ENCODE measurements at places on chromosomes 1 and 21. TPM values are rescaled to one million over a fixed set of nuclear protein-coding genes. Genes with fewer than 3 reads are reported as not detected.

DNA sequence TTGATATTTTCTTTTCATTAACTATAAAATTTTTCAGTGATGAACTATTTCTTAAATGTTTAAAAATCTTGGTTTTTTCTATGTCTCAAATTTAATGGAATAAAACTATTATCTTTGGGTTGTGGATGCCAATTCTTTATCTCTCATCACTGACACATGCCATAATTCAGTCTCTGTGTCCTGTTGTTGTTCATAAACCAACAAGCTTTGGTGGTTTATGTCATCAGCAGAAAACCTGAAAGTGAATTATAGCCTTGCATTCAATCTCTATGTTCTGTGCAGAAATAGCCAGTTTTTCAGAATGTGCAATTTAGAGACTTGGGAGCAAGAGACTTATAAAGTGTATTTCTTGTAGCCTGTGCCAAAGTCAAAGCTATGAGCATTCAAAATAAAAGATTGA is 462.6 kb upstream of the ADGRL4 start:
- H3K27me3 ChIP-seq = no peaks in the 10 kb centered on the region
- no peak overlapping the region for H3K4me3 ChIP-seq
- H3K4me1 ChIP-seq = no peaks in the 10 kb centered on the region
- no peak for DNase-seq
- no peaks in the 10 kb centered on the region for H3K36me3 ChIP-seq
- H3K27ac ChIP-seq = no peak overlapping the region

Gene UBASH3A
- 0.75 TPM for total RNA-seq

Gene REG4
- not detected for total RNA-seq

Gene BARHL2
- total RNA-seq = not detected

GRCh38 chr1:17108360-17108759 is 10.9 kb downstream of the PADI2 start:
- no peaks in the 10 kb centered on the region for H3K4me1 ChIP-seq
- H3K4me3 ChIP-seq = no peak overlapping the region
- DNase-seq = no peak
- H3K27me3 ChIP-seq = no peaks in the 10 kb centered on the region

- no peaks in the 10 kb centered on the region for H3K27me3 ChIP-seq
- H3K36me3 ChIP-seq = no peaks in the 10 kb centered on the region
- no peak overlapping the region for H3K4me3 ChIP-seq
Measured at GRCh38 chr1:94677714-94678113, 136.2 kb upstream of the F3 start.

GRCh38 chr1:229237320-229237719 is 33.6 kb upstream of the RAB4A start:
- H3K27me3 ChIP-seq = no peaks in the 10 kb centered on the region
- no peaks in the 10 kb centered on the region for H3K4me1 ChIP-seq
- no peak for DNase-seq

Gene TMPRSS15
- total RNA-seq = not detected

DNA sequence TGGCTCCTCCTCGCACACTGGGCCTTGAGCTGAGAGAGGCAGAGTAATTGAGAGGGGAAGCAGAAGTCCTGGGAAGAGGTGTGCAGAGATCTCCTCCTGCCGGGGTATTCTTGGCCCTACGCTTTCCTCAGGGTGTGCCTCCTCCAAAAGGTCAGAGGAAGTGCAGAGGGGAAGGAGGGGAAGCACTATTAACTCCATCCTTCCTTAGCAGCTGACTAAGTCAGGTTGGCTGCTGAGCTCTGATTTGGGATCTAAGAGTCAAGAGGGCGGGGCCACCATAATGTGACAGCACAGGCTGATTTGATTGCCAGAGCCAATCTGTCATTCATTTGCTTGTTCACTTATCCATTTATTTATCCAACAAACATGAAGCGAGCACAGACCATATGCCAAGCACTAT is 12.3 kb downstream of the ATP2B4 start:
- no peak for DNase-seq
- no peaks in the 10 kb centered on the region for H3K27me3 ChIP-seq
- H3K4me1 ChIP-seq = peaks cover 22% of the 10 kb centered on the region
- H3K36me3 ChIP-seq = no peaks in the 10 kb centered on the region
- no peak overlapping the region for H3K4me3 ChIP-seq

Gene PADI2
- 1.8 TPM for total RNA-seq

- H3K27ac ChIP-seq = no peak overlapping the region
- H3K36me3 ChIP-seq = no peaks in the 10 kb centered on the region
- H3K4me1 ChIP-seq = peaks cover 2% of the 10 kb centered on the region
- no peaks in the 10 kb centered on the region for H3K27me3 ChIP-seq
Measured at GRCh38 chr1:176558561-176558960, 95.6 kb downstream of the PAPPA2 start.

Gene ZBED6
- total RNA-seq = 55.1 TPM

- DNase-seq = no peak
- no peak overlapping the region for H3K27ac ChIP-seq
- no peaks in the 10 kb centered on the region for H3K4me1 ChIP-seq
- no peaks in the 10 kb centered on the region for H3K27me3 ChIP-seq
Measured at GRCh38 chr1:20601129-20601825, 12.4 kb downstream of the CDA start.

DNA sequence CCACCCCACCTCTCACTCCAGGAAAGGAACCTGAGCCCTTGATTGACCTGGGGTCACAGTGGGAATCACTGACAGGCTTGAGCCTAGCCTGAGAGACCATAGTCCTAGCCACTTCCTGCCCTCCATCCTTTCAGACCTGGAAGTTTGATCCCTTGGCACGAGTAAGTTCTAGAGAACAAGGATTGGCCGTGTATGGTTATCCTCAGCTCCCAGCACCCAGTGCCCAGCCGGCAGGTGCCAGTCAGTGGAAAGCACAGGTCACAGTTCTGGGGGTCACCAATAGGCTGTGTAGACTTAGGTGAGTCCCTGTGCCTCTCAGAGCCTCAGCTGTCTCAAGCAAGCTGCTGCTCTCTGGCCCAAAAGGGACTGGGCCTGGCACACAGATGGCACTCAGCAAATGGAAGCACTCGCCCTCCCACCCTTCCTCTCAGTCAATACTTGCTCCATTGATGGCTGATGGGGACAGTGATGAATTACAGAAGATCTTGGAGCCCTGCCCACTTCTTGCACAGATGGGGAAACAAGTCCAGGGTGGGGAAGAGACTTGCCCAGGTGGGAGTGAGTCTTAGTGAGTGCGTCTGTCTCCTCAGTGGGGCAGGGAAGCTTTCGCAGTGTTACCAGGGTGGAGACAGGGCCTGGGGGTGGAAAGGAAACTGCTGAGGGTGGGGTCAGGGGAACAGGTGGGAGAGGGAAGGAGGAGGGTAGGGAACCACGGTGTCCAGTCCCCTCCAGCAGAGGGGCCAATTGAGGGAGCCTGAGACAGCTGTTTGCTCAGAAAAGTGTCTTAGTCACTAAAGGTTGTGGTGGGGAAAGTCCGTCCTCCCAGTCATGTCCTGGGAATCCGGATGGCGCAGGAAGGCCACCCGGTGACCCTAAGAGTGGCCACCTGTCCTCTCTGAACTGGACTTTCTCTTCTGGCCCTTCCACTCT is 2.6 kb upstream of the KCNQ4 start:
- no peak overlapping the region for H3K27ac ChIP-seq
- H3K4me3 ChIP-seq = no peak overlapping the region
- no peaks in the 10 kb centered on the region for H3K27me3 ChIP-seq
- H3K4me1 ChIP-seq = peaks cover 1% of the 10 kb centered on the region
- H3K36me3 ChIP-seq = no peaks in the 10 kb centered on the region

DNA sequence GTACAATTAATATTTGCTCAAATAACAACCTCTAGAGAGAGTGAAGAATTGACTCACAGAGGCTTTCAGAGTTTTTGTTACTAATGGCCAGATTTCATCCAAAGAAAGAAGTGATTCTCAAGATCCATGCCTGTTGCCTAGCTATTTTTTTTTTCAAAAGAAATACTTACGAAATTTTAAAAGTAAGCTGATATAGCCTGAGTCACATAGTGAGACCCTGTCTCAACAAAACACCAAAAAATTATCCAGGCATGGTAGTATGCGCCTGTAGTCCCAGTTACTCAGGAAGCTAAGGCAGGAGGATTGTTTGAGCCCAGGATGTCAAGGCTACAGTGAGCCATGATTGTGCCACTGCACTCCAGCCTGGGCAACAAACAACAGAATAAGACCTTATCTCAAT is 14.6 kb downstream of the PALMD start:
- no peak overlapping the region for H3K4me3 ChIP-seq
- H3K36me3 ChIP-seq = no peaks in the 10 kb centered on the region
- DNase-seq = no peak
- H3K4me1 ChIP-seq = no peaks in the 10 kb centered on the region
- no peak overlapping the region for H3K27ac ChIP-seq

Gene C4BPA
- total RNA-seq = 0.33 TPM

DNA sequence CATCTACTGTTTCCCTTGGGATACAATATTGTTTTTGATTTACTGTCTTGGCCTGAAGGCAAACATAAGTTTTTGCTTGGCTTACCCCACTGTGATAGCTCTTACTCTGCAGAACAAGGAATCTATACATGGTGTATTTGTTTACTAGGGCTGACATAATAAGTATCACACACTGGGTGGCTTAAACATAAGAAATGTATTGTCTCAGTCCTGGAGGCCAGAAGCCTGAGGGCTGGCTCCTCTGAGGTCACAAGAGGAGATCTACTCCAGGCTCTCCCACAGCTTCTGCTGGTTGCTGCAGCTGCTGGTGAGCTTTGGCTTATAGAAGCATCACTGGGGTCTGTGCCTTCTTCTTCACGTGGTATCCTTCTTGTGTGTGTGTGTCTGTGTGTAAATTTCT is 30.7 kb upstream of the IGSF5 start:
- no peak overlapping the region for H3K27ac ChIP-seq
- no peak for DNase-seq
- H3K27me3 ChIP-seq = no peaks in the 10 kb centered on the region
- H3K4me1 ChIP-seq = no peaks in the 10 kb centered on the region

Gene CENPF
- total RNA-seq = 0.97 TPM

Gene CCDC185
- total RNA-seq = not detected

Gene CLCNKB
- 0.39 TPM for total RNA-seq

- H3K27me3 ChIP-seq = no peaks in the 10 kb centered on the region
- H3K4me3 ChIP-seq = no peak overlapping the region
- H3K36me3 ChIP-seq = no peaks in the 10 kb centered on the region
- DNase-seq = peak; percentile 63
Measured at GRCh38 chr1:234911787-234912186, 216.8 kb downstream of the TOMM20 start.

Gene RPE65
- not detected for total RNA-seq

- no peaks in the 10 kb centered on the region for H3K4me1 ChIP-seq
- no peak for DNase-seq
- no peak overlapping the region for H3K27ac ChIP-seq
- H3K36me3 ChIP-seq = no peaks in the 10 kb centered on the region
- no peaks in the 10 kb centered on the region for H3K27me3 ChIP-seq
Measured at GRCh38 chr21:43292866-43293142, 124.0 kb downstream of the CRYAA start.

Gene SELL
- total RNA-seq = 11.4 TPM

- H3K4me1 ChIP-seq = no peaks in the 10 kb centered on the region
- no peaks in the 10 kb centered on the region for H3K27me3 ChIP-seq
- no peak for DNase-seq
- no peak overlapping the region for H3K27ac ChIP-seq
- no peak overlapping the region for H3K4me3 ChIP-seq
- H3K36me3 ChIP-seq = no peaks in the 10 kb centered on the region
Measured at GRCh38 chr1:996851-997712, 2.8 kb downstream of the HES4 start.

DNA sequence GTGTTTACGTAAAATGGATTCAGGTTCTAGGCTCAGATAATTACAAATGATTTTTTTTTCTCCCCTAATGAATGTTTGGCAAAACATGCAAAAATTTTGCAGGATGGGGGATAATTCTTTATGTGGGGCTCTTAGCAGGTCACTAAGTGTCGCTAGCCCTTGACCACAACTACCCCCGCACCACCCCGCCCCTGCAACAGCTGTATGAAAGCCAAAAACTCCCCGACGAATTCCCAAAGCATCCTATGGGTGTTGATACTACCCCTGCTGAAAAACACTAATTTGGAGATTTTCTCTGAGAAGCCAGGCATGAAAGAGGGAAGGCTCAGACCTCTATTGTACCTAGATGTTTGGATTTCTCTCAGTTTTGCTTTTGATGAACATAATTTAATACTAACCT is 243.0 kb downstream of the TRABD2B start:
- H3K4me1 ChIP-seq = no peaks in the 10 kb centered on the region
- H3K4me3 ChIP-seq = no peak overlapping the region
- no peaks in the 10 kb centered on the region for H3K27me3 ChIP-seq

Gene PRXL2B
- 15.1 TPM for total RNA-seq

GRCh38 chr1:27391511-27392095 is 819 bp upstream of the GPR3 start:
- no peak overlapping the region for H3K27ac ChIP-seq
- H3K27me3 ChIP-seq = no peaks in the 10 kb centered on the region
- no peaks in the 10 kb centered on the region for H3K36me3 ChIP-seq
- H3K4me3 ChIP-seq = no peak overlapping the region
- H3K4me1 ChIP-seq = no peaks in the 10 kb centered on the region
- no peak for DNase-seq

DNA sequence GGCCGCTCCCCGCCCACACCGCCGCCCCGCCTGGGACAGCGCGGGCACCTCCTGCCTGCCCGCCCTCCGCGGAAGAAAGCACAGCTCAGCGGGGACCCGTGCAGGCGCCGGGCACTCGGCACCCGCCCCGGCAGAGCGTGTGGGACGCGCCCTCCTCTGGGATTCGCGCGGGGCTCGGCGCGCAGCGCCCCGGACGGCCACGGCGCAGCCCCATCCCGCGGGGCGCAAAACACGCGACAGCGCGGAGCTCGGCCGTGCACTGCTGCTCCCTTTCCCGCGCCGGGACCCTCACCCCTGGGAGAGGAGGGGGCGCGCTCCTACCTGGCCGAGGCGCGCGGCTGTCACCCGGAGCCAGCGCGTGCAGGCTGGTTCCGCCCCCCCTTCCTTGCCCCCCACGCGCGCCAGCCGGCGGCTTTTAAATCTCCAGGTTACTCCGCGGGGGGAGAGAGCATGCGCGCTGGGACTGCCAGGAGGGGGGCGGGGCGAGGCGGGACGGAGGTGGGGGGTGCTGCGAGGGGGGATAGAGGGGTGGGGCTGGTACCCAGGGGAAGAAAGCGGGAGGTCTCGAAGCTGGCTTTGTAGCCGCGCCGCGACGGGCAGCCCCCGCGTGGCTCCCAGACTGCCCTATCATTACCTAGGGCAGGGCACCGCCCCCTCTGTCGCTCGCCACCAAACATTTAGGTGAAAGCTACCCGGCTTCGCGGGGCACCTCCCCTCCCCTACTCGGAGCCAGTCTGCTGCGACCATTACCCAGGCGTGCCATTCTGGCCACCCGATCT is at the start of gene SLC45A3:
Gene SLC45A3 (minus strand): TSS at position 437 of the 779 bp plus-strand sequence. CDS start 15,853 bp downstream, outside the sequence.
- H3K36me3 ChIP-seq = no peaks in the 10 kb centered on the region
- H3K27ac ChIP-seq = peak within 1 kb of the TSS; percentile 78
- no peaks in the 10 kb centered on the region for H3K4me1 ChIP-seq
- no peaks in the 10 kb centered on the region for H3K27me3 ChIP-seq
- DNase-seq = peak; percentile 81

DNA sequence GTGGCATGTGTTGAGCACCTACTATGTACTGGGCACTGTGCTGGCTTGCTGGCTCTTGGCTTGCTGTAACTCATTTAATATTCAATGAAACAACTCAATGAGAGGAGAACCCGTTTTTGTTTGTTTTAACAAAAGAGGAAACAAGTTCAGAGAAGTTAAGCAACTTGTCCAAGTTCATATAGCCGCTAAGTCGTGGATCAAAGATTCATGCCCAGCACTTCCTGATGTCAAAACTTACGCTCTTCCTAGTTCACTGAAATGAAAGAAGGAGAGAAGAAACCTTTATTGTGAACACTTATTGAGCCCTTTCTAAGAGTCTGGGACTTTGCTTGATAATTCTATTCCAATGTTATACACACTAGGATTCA is 475.9 kb downstream of the PTPRU start:
- H3K4me1 ChIP-seq = no peaks in the 10 kb centered on the region
- H3K27ac ChIP-seq = no peak overlapping the region
- H3K27me3 ChIP-seq = no peaks in the 10 kb centered on the region
- no peaks in the 10 kb centered on the region for H3K36me3 ChIP-seq

- no peak for DNase-seq
- no peaks in the 10 kb centered on the region for H3K4me1 ChIP-seq
- H3K4me3 ChIP-seq = no peak overlapping the region
Measured at GRCh38 chr1:23184212-23184934, 15.7 kb upstream of the LUZP1 start.

All from aorta (tissue), 5 donors.